ENCODE measurements at places on chromosomes 7 and 10.

GRCh38 chr10:70714951-70715350 is 42.6 kb downstream of the ADAMTS14 start:
- ATAC-seq: no peak

- no peak for ATAC-seq
Observed at GRCh38 chr10:119333146-119333792, 125.9 kb downstream of the GRK5 start.

- ATAC-seq: no peak
Observed at GRCh38 chr7:45582136-45582749, 8.1 kb downstream of the ADCY1 start.

GRCh38 chr10:118592675-118593330 is 2.6 kb downstream of the PRLHR start:
- ATAC-seq: no peak

GRCh38 chr7:136533732-136534131 is 334.7 kb upstream of the CHRM2 start:
- no peak for ATAC-seq

GRCh38 chr7:143296686-143297085 is 8.5 kb downstream of the CASP2 start:
- no peak for ATAC-seq

GRCh38 chr7:90692396-90692795 is 96.3 kb downstream of the CDK14 start:
- ATAC-seq: no peak

- ATAC-seq: no peak
Observed at GRCh38 chr10:52965509-52965908, 192.9 kb upstream of the MBL2 start.

DNA sequence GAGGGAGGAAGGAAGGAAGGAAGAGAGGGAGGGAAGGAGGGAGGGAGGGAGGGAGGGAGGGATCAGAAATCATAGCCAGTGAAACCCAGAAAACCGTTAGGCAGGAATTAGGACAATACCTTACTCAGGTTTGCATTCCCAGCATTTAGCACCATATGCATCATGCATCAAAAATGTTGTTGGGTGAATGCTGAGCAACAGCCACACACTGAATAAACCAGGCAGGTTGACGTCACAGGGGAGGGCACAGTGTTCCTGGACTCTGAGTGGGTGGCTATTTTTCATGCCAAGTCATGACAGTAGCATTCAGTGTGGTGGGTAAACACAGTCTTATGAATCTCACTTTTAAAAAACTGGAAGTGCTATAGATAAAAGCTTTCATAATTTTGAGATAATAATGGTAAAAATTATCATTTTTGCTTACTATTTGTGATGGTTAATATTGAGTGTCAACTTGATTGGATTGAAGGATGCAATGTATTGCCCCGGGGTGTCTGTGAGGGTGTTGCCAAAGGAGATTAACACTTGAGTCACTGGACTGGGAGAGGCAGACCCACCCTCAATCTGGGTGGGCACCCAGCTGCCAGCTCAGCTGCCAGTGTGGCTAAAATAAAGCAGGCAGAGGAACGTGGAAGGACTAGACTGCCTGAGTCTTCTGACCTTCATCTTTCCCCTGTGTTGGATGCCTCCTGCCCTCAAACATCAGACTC is 199.1 kb upstream of the PRKCQ start:
- ATAC-seq: peak; percentile 94

DNA sequence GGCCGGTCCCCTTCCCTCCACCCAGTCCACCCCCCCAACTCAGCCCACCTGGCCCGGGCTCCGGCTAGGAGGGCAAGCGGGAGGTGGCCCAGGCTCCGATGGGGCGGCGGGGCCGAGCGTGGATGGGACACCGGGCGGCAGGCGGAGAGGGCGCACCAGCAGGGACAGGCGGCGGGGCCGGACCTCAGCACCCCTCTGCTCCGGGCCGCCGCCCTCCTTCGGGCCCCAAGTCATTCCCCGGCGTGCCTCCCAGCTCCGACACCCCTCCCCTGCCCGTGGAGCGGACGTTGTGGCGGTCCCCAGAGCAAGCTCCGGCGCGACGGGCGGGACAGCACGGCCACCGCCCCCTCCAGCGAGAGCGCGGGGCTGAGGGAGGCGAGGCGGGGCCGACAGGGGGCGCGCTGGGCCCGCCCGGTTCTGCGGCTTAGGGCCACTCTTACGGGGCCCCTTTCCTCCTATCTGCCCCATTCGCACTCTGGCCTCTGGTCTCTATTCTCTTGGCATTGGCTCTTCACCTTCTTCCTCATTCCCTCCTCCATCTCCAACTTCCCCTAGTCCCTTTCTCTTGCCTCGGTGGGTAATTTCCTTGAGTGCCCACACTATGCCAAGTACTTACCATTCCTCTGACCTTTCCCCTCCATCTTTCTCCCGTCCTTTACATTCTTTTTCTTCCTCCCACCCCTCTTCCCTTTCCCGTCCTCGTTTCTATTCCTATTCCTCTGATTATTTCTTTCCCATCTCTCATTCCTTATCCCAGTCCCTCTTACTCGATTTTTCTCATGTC is 701 bp upstream of the GBX1 start:
- ATAC-seq: peak; percentile 73

DNA sequence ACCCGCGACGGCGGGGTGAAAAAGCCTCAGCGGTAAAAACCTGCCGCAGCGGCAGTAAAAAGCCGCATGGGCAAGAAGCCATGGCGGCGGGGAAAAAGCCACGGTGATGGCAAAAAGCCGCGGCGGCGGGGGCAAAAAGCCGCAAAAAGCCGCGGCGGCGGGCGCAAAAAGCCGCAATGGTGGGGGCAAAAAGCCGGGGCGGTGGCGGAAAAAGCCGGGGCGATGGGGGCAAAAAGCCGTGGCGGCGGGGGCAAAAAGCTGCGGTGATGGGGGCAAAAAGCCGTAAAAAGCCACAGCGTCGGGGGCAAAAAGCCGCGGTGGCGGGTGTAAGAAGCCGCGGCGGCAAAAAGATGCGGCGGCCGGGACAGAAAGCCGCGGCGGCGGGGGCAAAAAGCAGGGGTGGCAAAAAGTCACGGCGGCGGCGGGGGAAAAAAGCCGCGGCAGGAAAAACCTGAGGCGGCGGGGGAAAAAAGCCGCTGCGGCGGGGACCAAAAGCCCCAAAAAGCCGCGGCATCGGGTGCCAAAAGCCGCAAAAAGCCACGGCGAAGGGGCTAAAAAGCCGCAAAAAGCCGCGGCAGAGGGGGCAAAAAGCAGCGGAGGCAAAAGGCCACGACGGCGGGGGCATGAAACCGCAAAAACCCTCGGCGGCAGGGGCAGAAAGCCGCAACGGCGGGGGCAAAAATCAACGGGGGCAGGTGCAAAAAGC is 488.5 kb downstream of the ZNF33B start:
- ATAC-seq: no peak

- no peak for ATAC-seq
Observed at GRCh38 chr7:102029616-102030015, 212.2 kb downstream of the CUX1 start.

Measured in SK-N-SH treated with all-trans-retinoic acid at 6 μM for 48 hours (cell line).